ENCODE measurements at places on chromosomes 2 and 18.

DNA sequence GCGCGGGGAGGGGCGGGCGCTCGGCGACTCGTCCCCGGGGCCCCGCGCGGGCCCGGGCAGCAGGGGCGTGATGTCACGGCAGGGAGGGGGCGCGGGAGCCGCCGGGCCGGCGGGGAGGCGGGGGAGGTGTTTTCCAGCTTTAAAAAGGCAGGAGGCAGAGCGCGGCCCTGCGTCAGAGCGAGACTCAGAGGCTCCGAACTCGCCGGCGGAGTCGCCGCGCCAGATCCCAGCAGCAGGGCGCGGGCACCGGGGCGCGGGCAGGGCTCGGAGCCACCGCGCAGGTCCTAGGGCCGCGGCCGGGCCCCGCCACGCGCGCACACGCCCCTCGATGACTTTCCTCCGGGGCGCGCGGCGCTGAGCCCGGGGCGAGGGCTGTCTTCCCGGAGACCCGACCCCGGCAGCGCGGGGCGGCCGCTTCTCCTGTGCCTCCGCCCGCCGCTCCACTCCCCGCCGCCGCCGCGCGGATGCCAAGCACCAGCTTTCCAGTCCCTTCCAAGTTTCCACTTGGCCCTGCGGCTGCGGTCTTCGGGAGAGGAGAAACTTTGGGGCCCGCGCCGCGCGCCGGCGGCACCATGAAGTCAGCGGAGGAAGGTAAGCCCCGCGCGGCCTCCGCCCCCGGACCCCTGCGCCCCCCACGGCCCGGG is at the start of gene NFATC1:
Gene NFATC1 (plus strand): TSS at position 170 of the 644 bp plus-strand sequence. CDS start 295 bp downstream, at position 465.
- peak; percentile 42 for DNase-seq

DNA sequence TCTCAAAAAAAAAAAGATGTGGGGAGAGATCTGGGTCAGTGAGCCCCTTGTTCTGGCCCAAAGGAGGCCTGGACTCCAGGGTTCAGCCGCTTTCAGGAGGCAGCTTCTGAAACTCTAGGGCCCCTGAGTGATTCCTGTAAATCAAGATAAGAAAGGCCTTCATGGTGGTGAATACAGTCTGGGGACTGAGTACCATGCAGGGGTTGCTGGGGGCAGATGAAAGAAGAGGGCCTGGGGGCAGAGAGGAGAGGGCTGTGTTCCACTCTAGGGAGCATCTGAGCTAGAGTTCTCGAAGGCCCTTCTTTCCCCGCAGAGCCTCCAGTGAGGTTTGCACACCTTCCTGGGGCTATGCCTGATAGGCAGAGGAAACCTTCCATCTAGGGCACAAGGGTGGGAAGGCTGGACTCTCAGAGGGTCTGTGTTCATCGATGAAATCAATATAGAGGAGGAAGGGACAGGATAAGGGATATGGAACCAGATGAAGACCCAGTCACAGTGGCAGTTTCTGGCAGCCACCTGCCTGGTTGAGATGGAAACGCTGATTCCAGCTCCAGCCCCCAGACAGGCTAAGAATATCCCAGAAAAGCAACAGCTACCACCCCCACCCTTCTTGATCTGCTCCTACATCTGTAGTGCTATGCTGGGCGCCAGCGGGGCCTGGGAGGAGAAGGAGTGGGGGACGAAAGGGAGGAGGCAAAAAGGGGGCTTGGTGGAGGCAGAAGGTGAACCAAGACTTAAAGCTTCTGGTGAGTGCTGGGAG is 4.7 kb upstream of the CDK5R2 start:
- DNase-seq, result no peak

GRCh38 chr2:142974288-142975024 is 97.0 kb downstream of the KYNU start:
- peak; percentile 32 for DNase-seq

DNA sequence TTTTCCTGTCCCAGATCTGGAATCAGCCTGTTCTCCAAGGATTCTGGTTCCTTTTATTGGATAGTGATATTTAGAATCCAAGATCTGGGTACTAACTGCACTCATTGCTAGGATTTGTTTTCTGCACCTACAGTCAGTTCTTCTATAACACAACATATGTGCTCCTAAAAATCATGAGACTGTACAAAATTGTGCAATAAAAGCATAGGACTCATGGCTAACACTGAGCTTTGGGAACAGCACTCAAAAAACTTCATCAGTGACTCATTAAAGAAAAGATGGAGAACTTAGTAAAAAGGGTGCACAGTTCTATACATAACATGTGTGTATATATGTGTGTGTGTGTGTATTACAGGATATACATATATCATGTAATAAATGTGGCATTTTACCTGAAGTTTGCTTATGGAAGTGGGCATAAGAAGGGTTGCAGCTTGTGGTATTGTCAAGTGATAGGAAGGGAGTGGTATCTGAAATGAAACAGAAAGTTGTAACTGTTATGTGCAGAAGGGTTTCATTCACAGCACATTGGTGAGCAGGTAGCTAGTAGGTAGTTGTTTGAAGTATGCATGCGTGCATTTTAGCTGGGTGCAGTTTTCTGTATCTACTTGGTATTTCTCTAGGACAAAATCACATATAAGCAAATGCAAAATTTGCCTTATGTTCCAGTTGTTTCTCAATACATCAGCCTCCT is 5.9 kb upstream of the SCYGR2 start:
- no peak for DNase-seq
